Activated CD4-positive, CD25-positive, alpha-beta regulatory T cell treated with anti-CD3 and anti-CD28 coated beads, Interleukin-2, amount 50 U/mL, for 72 hours (primary cell): ENCODE measurements at places on chromosomes 13 and 19.

GRCh38 chr13:75492389-75492788, 10.4 kb upstream of the TBC1D4 start:
- DNase-seq: no peak

- DNase-seq: no peak
Measured at GRCh38 chr13:41490371-41491015, 33.1 kb downstream of the RGCC start.

- no peak for DNase-seq
Measured at GRCh38 chr13:48790966-48791365, 137.2 kb downstream of the CYSLTR2 start.

DNA sequence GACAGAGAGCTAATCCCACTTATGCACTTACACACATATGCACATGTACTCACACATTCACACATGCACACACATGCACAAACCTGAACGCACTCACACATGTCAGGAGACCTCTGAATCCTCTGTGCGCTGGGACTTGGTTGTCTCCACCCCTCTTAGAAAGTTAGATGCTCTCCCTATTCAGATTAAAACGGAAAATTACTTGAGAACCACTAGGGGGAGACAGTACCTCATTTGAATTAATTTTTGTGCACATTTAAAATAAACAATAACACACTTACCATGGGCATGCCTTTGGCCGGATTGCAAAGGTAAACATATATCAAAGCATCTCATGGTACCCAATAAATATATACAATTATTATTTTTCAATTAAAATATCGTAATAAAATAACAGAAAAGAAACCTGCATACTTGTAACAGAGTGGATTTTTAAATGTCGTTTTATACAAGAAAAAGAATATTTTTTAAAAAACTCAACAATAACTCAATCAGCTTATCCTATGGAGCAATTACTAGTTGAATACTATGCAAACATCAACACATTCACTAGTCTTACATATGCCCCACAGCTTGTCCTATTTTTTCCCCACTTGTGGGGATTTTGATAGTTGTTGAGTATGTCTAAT, 9.5 kb upstream of the LILRB4 start:
- DNase-seq: no peak

- DNase-seq: no peak
Measured at GRCh38 chr19:39746836-39747529, 9.2 kb upstream of the CLC start.

DNA sequence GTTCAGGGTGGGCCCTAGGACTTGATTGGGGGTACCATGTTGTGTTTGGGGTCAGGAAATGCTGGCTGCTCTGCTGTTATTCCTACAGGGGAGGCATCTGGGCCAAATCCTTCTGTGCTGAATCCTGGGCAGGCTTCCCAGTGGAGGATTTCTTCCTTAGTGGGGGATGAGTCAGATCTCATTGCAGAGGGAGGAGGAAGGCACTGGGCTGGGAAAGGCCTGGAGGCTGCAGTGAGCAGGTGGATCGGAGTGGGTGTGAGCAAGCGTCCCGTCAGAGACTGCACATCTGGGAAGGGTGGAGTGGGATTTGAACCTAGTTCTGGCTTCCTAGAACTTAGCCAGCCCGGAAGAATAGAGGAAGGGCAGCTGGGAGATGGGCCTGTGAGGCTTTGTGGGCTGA, 11.5 kb downstream of the CCDC124 start:
- no peak for DNase-seq

DNA sequence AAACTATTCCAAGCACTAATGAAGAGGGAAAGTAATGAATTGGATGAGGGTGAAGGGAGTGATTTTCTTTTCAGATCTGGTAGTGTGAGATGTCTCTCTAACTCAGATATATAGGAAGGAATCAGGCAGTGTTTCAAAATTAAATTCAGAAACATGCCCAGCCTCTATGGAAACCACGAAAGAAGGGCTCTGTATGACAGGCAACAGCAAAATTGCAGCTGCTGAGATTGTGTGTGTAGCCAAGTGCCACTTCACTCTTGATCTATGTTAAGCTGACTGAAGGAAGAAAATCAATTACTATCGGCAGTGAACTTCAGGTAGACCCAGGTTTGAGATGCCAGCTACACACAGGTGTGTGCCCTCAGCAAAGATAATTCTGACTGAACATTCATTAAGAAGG, 387.4 kb downstream of the PCDH9 start:
- no peak for DNase-seq

DNA sequence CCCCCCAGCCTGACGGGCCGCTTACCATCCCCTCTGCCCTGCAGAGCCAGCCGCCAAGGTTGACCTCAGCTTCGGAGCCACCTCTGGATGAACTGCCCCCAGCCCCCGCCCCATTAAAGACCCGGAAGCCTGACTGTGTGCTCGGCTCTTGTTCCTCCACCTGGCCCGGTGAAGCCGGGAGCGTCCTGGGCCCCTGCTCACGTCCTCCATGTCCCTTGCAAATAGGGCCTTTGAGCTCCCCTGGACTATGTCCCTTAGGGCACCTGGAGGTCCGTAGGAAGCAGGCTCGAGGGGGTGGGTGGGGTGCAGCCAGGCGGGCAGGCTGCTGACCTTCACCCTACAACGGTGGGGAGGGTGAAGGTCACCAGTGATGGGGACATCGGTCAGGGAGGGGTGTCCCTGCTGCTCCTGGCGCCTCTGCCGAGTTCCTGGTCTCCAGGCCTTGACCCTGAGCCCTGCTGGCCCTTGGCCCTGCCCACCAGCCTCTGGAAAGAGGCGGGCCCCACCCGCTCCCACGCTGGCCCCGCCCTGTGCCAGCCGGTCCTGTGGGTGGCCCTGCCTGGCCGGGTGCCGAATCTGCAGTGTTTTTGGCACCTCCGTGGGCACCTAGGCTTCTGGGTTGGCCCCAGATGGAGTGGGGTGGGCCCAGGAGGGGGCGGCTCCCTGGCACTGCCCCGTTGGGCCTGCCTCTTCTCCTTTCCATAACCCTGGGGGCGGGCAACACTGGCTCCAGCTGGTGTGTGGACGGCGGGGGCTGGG, 3.3 kb downstream of the ATP5F1D start:
- DNase-seq: no peak

DNA sequence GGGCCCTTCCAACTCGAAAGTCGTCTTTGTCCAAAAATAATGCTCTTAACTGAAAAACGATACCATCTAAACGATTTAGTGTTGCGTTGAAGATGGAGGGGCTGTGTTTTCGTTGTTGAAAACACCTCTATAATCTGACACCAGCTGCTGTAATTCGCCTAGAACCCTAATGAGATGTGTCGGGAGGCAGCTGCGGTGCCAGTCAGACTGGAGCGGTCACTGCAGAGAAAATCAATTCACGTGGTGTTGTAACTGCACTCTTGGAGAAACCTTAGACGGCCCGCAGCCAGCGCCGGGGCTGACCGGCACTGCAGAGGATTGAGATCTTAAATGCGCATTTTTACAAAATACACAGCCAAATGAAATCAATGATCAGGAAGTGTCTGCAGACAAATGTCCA, 339.1 kb downstream of the ZNF536 start:
- DNase-seq: no peak

- DNase-seq: no peak
Measured at GRCh38 chr13:112137144-112137543, 70.2 kb downstream of the SOX1 start.

GRCh38 chr13:68636784-68637183, 1406.6 kb upstream of the PCDH9 start:
- DNase-seq: no peak

DNA sequence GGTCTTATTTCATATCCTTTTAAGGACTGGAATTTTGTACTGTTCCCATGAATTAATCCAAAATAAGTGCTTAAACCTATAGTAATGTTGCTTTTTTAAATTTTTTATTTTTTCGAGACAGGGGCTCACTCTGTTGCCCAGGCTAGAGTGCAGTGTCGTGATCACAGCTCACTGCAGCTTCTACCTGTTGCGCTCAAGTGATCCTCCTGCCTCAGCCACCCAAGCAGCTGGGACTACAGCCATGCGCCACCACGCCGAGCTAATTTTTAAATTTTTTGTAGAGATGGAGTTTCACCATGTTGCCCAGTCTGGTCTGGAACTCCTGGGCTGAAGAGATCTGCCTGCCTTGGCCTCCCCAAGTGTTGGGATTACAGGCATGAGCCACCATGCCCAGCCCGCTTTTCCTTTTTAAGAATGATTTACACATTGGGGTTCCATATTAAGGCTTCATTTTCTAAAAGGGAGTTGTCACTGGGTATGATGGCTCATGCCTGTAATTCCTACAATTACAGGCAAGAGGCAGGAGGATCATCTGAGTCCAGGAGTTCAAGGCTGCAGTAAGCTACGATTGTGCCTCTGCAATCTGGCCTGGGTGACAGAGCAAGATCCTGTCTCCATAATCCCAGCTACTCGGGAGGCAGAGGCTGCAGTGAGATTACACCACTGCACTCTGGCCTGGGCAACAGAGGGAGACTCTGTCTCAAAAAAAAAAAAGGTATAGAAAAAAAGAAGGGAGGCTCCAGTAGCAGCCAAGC, 28.3 kb upstream of the AKT2 start:
- no peak for DNase-seq

DNA sequence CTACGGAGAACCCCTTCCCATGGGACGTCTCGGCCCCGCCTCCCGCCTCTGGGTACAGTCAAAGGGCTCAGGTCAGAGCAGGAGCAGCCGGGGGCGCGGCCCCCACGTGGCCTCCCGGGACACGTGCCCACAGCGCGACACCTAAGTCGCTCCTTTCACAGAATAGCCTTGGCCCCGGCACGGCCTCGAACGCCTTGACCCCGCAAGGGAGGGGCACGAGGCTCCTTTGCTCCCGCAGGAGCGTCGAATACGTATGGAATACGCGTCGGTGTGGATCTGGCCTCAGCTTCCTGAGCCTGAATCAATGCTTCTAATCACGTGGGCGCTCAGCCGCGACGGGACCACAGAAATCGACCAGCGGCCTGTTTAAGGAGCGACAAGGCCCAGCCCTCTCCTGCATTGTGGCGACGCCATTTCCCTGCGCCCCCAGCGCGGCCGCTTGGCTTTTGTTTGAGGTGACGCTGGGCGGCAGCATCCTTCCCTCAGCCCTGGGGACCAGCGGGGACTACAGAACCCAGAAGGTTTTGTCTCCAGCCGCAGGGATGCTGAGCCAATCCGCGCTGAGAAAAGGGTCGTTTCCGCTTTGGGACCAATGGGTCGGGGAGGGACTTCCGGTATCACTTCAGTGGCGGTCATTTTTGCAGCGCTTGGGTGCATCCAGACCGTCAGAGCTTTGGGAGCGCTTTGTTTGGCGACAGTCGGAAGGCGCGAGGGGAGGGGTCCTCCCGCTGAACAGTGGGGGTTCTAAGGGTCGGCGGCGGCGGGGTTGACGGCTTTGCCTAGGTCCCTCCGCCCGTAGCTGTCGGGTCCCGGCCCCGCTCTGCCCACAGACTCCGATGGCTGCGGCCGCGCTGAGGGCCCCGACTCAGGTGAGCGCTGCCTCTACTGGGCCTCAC, at the start of gene ZIK1:
TSS of gene ZIK1 (plus strand) at position 625 of the 896 bp plus-strand sequence. CDS start at position 837, 212 bp downstream.
- DNase-seq: peak; percentile 75

GRCh38 chr13:31904941-31905824, 126.4 kb upstream of the FRY start:
- no peak for DNase-seq

DNA sequence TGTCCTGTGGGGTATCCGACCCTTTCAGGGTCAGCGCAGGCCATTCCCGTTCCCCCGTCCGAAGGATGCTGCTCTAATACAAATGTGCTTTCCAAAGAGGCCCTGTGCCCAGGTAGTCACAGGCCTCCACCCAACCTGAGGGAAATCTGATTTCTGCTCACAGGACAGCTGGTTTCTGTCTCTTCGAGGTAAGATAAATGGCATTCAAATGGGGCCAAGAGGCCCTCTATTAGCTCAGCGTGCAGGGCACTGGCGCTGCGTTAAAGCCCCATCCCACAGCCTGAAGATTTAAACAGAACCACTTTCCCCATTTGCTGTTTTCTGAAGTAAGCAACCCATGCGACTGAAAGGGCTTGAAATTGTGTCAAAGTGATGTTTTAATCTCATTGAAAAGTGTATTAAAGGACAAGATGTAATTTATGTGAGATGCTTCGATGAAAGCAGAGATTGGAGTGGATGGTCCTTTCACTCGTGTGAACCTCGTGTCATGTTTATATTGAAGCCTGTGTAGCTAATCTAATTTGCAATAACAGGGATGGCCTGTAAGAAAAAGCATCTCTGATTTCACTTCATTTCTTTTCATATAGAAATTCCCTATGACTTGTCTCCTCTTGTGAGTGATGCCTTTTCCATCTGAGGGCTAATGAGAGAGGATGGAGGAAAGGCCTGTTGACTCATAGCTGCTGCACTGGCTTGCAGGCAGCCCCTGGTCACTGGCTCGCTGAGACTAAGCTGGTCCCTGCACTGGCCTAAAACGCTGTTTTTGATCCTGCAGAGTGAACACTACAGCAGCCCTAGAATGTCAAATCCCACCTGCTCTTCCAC, 7.3 kb upstream of the SOX1 start:
- DNase-seq: no peak

GRCh38 chr13:49667773-49668172, 23.5 kb downstream of the EBPL start:
- DNase-seq: no peak

DNA sequence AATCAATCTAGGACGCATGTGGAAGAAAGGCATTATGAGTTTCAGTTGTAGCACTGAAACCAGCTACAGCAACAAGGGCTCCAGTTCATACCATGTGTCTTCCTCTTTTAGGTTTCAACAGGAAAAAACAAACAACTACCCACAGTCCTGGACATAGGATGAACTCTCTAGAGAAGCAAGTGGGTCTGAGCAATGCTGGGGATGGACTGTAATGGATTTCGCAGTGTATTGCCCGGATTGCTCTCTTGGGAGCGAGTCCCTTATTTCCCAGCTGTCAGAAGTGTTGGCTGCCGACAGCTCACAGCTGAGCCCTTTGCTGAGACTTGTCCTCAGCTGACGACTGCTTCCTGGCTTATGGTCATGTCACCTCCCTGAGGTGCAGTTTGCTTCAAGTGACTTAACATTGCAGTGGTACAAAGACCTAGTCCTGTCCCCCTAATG, 12.1 kb upstream of the MYCBP2 start:
- no peak for DNase-seq

DNA sequence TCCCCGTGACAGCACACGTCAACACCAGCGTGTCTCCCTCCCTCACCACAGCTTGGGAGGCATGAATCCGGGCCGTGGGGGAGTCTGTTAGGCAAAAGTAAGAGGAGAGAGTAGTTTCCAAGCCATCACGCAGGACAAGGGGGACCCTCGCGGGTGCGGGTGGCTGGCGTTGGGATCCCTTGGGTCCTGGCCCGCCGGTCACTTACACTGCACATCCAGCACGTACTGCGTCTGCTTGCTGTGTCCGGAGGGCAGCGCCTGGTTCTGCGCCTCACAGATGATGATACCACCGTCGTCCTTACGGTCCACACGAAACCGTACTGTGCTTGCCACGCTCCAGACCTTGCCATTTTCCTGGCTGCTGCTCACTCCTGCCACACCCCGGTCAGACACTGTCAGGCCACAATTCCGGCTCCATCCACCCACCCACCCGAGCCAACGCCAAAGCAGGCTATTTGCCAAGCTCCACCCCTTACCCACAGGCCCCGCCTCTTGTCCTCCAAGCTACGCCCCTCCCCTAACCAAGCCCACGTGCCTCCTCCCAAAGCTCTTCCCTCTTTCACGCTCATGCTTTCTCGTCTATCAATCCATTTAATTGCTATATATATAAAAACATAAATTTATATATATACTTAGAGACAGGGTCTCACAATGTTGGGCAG, 6.6 kb upstream of the ZNF428 start:
- no peak for DNase-seq

- DNase-seq: no peak
Measured at GRCh38 chr13:38753878-38754277, 67.0 kb downstream of the FREM2 start.

GRCh38 chr13:50116430-50116973, 101.3 kb downstream of the KCNRG start:
- no peak for DNase-seq

GRCh38 chr13:114038211-114038613, 64.3 kb upstream of the C13orf46 start:
- no peak for DNase-seq

- DNase-seq: no peak
Measured at GRCh38 chr19:28443361-28443760, 769.6 kb downstream of the UQCRFS1 start.
